ENCODE measurements at places on chromosomes 1 and 21.

DNA sequence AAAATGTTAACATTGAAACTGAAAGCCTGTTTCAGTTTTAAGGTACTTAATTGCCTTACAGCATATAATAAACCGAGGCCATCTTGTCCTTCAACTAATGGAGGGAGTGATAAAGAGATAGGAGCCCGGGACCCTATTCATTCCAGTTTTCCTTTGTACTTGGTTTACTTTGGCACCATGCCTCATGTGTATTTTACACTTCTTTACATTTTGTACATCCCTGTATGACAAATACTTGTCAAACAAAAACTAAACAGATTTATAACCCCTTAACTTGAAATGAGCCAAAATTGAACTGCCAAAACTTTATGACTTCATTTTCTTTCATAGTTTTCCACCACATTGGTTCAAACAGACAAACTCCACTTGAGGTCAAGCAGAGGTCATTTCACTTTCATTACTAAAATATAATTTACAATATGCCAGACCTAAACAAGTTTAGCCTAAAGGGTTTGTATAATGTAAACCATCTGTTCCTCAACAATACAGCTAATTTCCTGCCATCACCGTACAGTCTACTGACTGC, 30.9 kb upstream of the UBE2U start:
- peak; percentile 46 for DNase-seq

- no peak for DNase-seq
Measured at GRCh38 chr1:186055846-186056245, 319.2 kb downstream of the TPR start.

GRCh38 chr1:59705466-59706302, 109.1 kb upstream of the HOOK1 start:
- DNase-seq: peak; percentile 92

DNA sequence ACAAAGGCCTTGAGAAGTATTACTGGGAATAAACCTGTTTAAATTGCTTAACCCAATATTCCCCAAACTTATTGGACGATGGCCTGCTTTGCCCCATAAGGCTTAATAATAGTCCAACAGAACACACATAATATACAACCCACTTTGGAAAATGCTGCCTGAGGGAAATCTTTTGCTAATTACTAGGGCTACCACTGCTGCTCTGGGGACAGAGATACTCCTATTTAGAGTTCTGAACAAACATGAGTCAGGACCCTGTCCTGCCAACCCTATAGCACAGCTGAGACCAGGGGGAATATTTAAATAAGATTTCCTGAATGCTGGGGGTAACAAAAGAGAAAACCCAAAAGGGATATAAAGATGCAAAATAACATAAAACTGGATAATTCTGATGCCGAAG, 139.1 kb downstream of the BRINP2 start:
- no peak for DNase-seq

DNA sequence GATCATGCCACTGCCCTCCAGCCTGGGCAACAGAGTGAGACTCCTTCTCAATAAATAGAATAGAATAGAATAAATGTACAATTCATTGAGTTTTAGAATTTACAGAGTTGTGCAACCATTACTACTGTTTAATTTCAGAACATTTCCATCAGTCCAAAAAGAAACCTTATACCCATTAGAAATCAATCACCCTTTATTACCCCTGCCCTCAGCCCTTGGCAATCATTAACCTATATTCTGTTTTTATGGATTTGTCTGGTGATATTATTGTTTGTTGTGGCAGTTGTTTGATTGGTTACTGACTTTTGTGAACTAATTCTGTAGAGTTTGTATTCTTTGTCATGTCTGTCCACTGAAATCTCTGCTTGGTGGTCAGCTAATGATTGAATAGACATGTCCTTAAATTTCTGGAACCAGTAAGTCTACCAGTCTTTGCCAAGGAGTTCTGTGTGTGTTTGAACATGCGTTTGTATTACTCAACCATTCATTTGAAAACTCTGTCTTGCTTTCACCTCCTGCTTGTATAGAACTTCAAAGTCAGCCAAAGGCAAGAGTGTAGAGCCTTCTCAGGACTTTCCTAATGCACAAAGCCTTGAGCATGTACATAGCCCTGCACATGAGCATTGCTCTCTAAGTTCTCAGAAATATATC, 208.8 kb downstream of the GPR52 start:
- no peak for DNase-seq

DNA sequence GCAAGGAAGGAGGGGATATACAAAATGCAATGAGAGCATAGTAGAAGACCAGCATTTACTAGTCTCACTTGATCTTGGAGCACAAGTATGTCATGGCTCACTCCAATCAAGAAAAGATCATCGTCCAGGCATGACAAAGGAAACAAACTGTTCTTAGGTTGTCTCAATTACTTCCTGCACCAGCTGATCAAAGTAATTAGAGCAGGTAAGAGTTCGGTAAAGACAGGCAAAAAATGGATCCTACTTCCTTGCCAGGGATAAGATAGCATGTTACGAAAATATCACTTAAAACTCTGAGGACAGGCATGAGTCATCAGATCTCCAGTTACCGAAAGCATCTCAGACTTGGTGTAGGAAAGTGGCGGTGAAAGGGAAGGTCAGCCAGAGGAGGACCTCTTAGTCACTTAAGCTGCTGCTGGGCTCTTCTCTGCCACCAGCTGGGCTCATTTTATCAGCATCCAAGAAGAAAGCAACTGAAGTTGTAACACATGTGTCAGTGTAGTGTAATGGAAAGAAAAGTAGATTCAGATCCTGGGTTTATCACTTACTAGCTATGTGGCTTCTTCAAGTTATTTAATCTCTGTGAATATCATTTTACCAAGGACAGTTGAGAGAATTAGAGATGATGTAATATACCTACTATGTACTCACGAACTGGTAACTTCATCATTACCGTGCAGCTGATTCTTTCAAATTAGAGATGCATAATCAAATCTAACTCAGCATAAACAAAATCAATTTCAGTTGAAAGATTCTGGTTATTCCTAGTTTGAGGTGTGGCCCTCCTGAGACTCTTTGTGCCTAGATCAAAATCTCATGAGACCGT, 46.8 kb downstream of the XCL1 start:
- peak; percentile 49 for DNase-seq

DNA sequence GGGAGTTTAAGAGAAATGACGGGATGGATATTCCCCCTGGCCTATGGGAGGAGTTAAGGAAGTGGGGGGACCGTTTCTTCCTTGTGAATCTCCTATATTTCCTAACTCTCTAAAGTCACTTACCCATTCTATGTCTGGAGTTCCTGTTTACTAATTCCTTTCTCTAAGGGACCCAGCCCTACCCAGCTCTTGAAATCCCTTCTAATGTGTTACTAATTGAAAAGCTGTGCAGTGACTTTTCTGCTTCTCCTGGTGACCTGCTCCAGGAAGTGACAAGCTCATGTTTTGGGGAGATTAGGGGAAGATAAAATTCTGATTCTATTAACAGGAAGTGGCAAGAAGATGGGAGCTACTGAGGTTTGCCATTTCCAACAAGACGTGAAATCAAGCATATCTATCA, 4.0 kb upstream of the SAMSN1 start:
- DNase-seq: no peak

DNA sequence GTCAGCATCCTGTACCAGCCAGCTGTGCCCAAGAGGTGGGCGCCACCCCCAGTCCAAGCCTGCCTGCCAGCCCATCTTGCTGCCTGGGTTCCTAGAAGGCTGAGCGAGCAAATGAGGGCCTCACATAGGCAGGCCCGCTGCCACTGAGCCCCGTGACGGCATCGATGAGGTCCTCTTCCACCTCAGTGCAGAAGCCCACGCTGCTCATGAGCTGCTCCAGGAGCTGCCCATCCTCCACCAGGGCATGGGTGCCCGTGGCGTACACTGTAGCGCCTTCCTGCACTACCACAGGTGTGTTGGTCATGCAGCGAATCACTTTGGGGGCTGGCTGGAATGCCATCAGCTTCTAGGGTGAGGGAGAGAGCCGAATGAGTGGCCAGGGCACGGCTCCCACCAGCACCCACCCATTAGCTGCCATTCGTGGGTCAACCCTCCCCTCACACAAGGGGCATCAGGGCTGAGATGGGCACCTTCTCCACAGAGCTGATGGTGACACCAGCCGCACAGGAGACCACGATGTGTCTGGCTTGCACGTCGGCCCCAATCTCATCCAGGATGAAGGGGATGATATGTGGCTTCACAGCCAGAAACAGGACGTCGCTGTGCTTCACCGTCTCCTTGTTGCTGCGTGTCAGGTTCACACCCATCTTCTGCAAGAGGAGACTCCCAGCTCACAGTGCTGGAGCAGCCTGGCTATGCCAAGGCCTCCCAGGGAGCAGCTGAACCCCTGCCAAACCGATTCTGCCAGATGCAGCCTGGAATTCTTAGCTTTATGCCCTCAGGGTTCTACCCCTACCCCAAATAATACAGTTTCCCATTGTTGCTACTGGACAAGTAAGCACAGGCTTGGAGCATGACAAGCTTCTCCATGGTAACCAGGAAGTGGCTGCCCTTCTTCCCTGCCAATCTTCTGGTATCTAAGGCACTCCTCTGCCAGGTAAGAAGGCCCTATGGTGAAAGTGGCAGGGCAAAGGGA, 2.0 kb downstream of the PYCR2 start:
- DNase-seq: no peak

DNA sequence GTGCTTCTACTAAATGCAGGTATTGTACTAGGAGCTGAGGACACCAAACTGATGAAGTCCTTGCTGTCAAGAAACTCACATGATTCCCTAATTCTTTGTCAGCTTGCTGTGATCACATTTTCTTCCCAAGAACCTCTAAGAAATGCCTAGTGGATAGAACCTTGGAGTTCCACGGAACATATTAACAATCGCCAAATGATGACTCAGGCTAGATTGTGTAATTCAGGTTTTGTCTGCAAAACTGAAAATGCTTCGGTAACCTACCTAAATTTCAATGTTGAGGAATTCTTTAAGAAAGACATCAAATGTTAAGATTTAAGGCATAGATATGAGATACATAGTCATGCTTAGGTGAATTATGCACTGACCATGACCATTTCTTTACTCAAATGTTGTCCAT, 1.7 kb upstream of the GADD45A start:
- peak; percentile 79 for DNase-seq

GRCh38 chr1:46481961-46482360, 7.7 kb upstream of the DMBX1 start:
- DNase-seq: no peak

- DNase-seq: no peak
Measured at GRCh38 chr1:68782890-68783289, 286.0 kb upstream of the DEPDC1 start.

GRCh38 chr1:9724706-9725476, 73.4 kb downstream of the PIK3CD start:
- DNase-seq: peak; percentile 40

DNA sequence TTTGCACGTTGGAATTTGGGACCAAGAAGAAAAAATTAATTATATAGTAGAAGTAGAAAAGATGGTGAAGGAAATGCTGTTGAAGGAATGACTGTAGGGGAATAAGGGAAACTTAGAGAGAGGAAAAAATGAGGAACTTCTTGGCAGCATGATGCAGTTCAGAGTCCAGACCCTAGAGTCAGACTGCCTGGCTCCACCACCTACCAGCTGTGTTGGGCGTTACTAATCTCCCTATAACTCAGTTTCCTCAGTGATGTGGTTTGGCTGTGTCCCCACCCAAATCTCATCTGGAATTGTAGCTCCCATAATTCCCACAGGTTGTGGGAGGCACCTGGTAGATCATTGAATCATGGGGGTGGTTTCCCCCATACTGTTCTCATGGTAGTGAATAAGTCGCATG, 1.3 kb upstream of the SELP start:
- no peak for DNase-seq

- DNase-seq: peak; percentile 89
Measured at GRCh38 chr1:63877816-63878215, 104.0 kb downstream of the ROR1 start.

DNA sequence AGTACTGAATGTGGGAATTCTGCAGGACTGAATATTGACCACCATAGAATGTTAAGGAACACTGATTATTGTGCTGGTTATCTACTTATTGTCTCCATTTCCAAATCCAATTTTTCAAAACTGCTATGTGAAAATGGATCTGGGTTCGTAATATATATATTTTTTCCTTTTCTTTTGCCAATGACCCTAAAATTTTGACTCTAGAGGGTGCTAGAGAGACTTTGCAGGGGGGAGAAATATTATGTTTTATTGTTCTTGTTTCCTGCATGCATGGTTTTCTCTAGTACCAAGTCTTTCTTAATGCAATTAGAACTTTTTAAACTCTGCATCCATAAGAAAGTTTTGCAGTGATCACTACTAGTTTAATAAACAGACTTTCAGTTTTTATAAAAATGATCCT, 1256.9 kb downstream of the BRINP3 start:
- DNase-seq: no peak

GRCh38 chr1:220272047-220272840, at the start of gene RAB3GAP2:
RAB3GAP2 (minus strand) TSS chr1:220272453; CDS start chr1:220272337, 116 bp downstream.
- peak; percentile 88 for DNase-seq

DNA sequence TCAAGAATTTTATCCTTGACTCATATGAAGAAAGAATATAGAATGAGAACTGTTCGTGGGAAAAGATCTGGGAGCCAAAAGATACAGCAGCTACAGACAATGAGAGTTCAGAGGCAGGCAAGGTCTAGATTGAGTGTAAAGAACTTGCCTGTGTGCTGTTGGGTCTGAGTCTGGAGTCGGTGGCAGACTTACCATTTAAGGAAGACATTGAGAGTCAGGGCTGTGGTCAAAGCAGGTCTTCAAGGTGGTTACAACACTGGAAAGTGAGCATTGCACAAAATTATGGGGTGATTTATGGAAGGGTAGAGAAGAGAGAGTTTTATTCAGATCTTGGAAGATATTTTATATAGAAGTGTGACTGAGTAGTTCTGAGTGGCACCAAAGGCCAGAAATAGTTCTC, 80.6 kb downstream of the TBX19 start:
- DNase-seq: peak; percentile 56

DNA sequence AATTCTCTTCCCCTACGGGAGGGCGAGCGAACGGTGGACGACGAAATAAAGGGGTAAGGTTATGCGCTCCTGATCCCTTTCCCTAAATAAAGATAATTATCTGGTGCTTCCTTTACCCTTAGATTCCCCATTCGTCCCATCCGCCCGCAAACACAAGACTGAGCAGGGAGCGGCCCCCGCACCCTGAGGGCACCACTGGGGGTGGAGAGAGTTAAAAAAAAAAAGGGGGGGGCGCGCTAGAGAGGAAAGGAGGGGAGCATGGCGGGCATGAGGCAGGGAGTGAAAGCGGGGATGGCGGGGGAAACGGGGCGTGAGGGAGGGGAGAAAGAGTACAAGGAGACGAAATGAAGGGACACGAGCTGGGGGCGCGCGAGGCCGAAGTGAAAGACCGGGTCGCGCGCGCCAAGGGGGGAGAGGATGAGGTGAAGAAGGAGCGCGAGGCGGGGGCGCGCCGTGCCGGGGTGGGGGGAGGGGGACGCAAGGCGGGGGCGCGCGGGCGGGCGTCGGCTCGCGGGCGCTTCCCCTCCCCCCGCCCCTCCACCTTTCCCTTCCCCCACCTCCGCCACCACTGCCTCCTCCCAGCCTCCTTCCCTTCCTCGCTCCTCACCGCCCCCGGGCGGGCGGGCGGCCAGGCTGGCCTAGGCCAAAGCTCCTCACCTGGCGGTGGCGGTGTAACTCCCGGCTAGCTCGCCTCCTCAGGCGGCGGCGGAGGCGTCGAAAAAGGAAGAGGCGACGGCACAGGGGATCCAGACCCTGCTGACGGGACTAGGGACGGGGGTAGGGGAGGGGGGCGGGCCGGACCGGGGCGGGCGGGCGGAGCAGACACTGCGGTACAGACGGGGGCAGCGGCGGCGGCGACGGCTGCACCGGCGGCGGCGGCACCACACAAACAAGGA, 448 bp downstream of the GATAD2B start:
- peak; percentile 6 for DNase-seq

- no peak for DNase-seq
Measured at GRCh38 chr1:179313004-179313403, 19.4 kb downstream of the SOAT1 start.
